LNCaP clone FGC (cell line): ENCODE measurements at places on chromosomes 13 and 19.
A peak's percentile ranks its signal among the peaks of the same experiment; 100 is the strongest.

- no peak for DNase-seq
Observed at GRCh38 chr19:2273356-2274184, 8.4 kb downstream of the PEAK3 start.

- DNase-seq, result no peak
Observed at GRCh38 chr19:52889076-52889475, 8.4 kb downstream of the ZNF320 start.

DNA sequence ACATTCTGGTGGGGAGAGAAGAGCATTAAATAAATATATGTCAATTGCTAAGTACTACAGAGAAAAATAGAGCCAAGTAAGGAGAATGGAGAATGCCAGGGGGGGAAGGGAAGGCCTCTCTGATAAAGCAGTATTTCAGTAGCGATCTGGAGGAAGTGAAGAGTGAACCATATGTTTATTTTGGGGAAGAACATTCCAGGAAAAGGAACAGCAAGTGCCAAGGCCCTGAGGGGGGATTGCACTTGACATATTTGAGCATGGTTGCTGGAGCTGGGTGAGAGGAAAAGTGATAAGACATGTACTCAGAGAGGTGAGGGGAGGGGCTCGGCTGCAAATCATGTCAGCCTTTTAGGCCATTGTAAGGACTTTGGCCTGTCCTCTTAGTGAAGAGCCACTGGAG, 30.4 kb downstream of the WDR87 start:
- DNase-seq, result no peak

DNA sequence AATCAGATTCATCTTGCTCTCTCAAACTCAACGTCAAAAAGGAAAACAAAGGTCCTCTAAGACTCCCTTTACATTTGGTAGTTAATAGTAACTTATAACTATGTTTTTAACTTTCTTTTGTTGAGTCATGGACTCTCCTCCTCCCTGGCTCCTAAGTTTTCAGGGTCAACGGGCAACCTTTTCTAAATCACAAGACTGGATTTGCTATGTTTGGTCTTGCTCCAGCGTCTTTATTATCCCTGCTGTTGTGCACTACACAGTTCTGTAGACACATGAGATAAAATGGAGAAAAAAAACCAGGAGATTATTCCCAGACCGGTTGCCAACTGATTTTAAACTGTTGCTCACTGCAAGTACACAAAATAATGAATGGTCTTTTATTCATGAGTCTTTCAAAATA, 1.9 kb upstream of the ITM2B start:
- DNase-seq, result no peak

- DNase-seq, result peak; percentile 99
Observed at GRCh38 chr19:2944775-2945574, at the start of gene ZNF77. Gene ZNF77 (minus strand): TSS chr19:2944971. CDS start chr19:2944840, 131 bp downstream.

DNA sequence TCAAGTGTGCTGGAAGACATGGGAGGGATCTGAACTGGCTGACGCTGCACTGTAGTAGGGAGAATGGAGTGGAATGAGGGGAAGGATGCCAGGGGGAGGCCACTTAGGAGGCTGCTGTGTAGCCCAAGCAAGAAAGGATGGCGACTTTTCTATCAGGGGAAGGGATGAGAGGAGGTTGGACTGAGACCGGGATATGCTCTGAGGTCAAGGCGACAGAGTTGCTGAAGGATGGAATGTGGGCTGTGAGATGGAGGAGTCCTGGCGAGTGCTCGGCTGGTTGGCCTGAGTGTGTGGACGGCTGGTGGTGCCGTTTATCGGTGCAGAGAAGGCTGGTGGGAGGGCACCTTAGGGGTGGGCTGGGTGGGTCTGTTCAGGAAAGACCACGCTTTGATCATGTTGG, 45.7 kb downstream of the IRS2 start:
- DNase-seq, result no peak

GRCh38 chr13:43273362-43273761, 250.0 kb downstream of the DNAJC15 start:
- no peak for DNase-seq

GRCh38 chr19:30942636-30943035, 406.6 kb downstream of the TSHZ3 start:
- no peak for DNase-seq

- DNase-seq, result no peak
Observed at GRCh38 chr13:105196052-105196451, 1339.4 kb downstream of the EFNB2 start.

- no peak for DNase-seq
Observed at GRCh38 chr13:104414771-104415170, 1348.6 kb upstream of the SLC10A2 start.

DNA sequence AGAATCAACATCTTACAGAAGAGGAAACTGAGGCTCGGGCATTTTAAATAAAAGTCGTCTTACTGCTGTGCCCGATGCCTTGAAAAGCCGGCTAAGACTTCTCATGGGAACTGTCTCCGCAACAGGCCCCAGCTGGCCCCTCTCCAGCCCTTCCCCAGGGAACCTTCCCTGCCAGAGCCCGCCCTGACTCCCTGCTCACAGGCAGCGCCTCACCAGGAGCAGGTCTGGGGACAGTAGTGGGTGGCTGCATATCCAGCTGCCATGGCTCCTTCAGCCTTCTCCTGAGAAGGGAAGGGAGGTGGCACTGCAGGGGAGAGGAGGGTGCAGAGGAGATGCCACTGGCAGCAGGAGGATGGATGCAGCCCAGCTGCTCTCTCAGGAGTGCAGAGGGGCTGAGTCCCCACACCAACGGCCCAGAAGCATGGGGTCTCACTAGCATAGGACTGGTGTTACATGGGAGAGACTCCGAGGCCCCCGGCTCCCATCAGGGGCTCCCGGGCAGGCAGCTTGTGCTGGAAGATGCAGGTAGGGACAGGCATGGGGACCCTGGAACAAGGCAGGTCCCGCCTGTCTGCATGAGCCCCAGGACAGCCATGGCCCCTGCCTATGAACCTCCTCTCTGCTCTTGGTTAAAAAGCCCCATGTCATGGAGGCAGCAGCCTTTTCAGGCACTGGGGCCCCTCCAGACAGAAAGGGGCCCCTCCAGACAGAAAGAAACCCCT, 216.4 kb upstream of the SGCG start:
- no peak for DNase-seq

DNA sequence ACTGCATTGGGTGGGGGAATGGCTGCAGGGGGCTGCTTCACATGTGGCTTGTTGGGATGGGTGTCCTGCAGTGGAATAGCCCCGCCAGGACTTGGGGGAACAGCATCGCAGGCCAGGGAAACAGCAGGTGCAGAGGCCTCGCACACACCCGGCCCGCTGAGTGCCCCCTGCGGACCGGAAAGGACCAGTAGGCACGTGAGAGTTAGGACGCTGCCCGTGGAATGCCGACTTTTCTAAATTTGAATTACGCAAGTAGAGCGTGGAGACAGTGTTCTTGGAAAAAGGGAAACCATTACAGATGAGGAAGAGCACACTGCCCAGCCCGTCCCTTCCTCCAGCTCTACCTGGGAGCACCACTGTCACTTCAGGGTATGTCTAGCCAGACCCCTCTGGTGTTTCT, 11.5 kb downstream of the DNM2 start:
- no peak for DNase-seq

GRCh38 chr19:42252365-42253244, 2.3 kb downstream of the ERF start:
- DNase-seq, result no peak

GRCh38 chr13:101649488-101650126, 197.1 kb downstream of the ITGBL1 start:
- DNase-seq, result no peak

- DNase-seq, result no peak
Observed at GRCh38 chr13:100673713-100674571, 653 bp downstream of the TMTC4 start.

DNA sequence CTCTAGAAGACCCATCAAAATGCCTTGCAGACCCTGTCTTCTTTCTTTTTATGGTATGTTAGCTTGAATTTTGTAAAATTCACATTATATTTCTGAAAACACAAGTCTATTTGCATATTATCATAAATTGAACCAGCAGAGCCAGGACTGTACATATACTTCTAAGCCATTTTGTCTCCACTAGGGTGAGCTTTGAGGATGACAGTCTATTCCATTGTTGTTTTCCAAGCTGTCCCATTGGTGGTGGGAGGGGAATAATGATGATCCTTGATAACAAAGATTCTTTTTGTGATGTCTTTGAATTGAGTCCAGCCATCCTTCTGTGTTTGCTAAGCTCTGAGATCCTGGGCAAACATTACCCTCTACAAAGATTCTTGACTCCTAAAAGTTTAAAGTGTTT, 359.3 kb upstream of the PCDH20 start:
- DNase-seq, result no peak

DNA sequence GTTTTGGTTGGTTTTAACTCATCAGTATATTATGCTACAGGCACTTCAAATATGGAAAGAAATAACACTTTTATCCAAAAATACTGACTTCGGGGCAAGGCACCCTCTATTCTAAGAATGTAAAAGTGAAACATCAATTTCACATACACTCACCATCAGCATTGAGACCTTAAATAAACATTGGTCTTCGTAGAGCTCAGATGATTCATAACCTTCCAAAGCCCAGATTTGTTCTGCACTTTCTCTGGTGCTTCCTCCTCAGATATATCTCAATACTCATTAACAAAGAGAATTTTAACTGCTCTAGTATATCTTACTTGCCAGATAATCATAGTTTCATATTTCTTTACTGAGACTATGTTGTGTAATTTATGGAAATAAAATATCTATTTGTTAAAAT, 794.3 kb downstream of the LIG4 start:
- no peak for DNase-seq

DNA sequence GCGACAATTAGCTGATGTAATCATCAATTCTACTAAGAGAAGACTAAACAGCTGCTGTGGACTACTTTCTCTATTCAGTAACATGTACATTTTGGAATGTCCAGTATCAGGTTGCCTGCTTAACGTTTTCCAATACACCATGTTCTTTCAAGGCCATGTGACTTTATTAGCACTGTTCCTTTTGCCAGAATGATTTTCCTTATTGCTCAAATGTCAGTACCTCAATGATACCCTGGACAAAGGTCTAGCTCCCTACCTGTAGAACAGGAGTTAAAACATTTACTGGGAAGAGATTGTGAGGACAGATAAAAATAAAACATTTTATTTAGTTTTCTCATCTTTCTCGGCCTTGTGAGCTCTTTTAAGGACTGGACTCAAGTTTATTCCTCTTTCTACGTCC, 3.8 kb upstream of the RBM26 start:
- DNase-seq, result no peak

DNA sequence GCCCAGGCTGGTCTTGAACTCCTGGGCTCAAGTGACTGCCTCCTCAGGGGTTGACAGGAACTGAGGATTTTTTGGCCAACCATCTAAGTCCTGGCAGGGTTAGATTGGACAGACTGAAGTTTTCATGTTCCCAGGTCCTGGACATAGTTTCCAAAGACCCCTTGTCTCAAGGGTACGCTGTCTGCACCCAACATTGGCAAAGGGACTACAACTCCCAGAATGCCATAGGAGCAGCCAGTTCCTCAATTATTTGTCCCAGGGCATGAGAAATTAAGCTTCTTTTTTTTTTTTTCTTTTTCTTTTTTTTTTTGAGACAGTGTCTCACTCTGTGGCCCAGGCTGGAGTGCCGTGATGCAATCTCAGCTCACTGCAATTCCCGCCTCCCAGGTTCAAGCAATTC, 6.9 kb downstream of the GYS1 start:
- DNase-seq, result no peak

DNA sequence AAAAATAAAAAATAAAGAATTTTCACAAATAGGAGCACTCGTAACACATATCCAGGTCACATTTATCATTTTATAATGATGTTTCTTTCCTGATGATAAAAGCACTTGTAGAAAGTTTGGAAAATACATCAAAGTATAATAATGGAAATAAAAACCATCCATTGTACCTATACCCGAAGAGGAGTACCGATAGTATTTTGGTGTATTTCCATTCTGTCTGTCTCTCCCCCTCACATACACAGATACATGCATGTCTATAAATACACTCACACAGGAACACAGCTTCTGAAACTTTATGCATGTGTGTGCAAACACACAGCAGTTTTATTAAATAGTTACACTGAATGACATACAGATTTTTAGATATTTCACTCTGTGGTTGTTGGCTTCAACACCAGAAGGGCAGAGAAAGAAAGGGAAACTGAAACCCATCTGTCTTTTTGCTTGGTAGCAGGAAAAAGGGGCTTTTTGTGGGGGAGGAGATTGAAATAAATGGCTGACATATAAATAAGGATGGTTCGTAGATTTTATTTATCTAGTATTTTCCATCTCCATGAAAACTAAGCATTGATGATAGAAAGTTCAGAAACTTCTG, 114.8 kb downstream of the LRCH1 start:
- no peak for DNase-seq

- no peak for DNase-seq
Observed at GRCh38 chr13:66837246-66837645, 392.9 kb downstream of the PCDH9 start.

DNA sequence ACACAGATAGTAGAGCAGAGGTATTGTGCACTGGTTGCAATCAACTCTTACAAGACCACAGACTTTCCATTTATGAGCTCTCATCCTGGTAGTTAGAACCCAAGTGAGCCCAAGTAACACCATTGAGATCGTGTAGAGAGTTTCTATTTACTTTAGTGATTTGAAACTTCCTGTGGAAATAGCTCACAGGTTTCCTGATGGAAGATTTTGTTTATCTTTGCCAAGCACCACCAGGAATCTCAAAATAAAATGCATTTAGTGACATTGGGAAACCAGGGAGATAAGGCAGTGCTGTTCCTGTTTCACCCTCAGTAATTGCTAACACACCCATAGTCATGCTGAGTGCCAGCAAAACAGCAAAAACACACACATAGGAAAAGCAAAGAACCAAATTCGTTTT, 102.5 kb downstream of the FLT1 start:
- DNase-seq, result no peak

DNA sequence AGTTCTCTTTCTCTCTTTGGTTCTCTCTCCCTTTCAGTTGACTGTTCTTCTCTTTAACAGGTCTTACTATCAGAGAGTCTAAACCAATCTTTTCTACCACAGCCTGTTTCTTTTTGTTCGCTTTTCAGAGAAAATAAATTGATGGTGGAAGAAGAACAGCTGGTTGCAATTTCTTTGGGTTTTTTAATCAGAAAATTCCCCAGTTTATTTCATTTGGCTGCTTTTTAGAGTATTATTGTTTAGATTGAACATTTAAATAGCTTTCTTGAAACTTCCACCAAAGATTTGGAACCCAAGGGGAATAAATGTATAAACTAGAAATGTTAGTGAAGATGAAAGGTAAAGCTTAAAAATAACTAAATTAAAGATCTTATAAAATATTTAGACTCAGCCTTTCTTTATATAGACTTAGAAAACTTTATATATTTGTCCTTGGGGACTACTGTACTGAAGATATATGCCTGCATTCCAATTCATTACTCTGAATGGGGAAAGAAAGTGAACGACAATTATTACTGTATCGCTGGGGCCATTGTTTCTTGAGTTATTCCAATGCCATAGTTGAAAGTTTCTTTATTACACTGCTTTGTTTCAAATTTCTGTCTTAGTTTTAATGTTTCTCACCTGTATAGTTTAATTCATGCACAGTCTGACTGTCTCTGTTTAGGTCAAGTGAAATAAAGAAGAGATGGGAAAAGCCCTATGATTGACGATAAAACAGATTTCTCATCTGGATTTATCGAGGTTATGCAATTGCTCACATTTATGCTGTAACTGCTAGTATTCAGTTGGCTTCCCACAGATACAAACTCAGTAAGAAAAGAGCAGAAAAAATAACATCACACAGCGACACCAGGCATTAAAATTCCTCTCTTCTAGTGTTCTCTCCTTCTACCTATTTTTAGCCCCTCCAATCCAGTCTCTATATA, 169.4 kb upstream of the CSNK1A1L start:
- DNase-seq, result no peak
